ENCODE measurements at places on chromosomes 7 and 10.
A peak's percentile ranks its signal among the peaks of the same experiment; 100 is the strongest.

DNA sequence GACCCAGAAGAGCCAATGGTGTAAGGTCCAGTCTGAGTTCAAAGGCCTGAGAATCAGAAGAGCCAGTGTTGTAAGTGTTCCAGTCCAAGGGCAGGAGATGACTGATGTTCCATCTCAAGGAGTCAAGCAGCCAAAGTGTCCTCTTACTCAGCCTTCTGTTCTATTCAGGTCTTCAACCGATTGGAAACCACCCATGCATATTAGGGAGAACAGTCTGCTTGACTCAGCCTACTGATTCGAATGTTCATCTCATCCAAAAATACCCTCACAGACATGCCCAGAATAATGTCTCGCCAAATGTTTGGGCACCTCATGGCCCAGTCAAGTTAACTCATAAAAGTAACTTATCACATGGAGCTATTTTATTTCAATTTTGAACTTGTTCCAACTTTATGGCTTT, 2.9 kb upstream of the WDFY4 start:
- DNase-seq: no peak

- no peak for DNase-seq
These were observed 745 bp downstream of the SLC16A9 start for GRCh38 chr10:59708816-59709394.

- DNase-seq: no peak
These were observed 410.4 kb upstream of the AUTS2 start for GRCh38 chr7:69187824-69188333.

DNA sequence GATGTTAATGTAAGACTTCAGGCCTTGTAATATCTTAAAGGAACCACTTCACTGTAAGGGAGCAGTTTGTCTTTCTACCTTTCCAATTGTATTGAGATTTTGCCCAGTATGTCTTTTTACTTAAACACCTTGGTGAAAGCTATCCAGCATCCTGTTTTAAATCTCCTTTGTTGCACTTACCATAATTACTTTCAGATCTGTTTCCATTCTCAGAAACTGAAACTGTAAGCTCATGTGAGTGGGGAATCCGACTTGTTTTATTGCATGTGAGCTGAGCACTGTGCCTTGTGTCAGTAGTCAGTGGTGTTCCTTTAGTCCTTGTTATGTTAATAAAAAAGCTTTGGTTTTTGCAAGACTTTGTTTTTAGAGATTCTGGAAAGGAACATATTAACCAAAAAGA, 42.2 kb downstream of the BMPR1A start:
- DNase-seq: peak; percentile 58

- DNase-seq: no peak
These were observed 13.9 kb upstream of the PWWP2B start for GRCh38 chr10:132383101-132383500.

- DNase-seq: no peak
These were observed 604.9 kb upstream of the NRG3 start for GRCh38 chr10:81270051-81270450.

- DNase-seq: no peak
These were observed 154.4 kb downstream of the PRKG1 start for GRCh38 chr10:51228714-51229100.

DNA sequence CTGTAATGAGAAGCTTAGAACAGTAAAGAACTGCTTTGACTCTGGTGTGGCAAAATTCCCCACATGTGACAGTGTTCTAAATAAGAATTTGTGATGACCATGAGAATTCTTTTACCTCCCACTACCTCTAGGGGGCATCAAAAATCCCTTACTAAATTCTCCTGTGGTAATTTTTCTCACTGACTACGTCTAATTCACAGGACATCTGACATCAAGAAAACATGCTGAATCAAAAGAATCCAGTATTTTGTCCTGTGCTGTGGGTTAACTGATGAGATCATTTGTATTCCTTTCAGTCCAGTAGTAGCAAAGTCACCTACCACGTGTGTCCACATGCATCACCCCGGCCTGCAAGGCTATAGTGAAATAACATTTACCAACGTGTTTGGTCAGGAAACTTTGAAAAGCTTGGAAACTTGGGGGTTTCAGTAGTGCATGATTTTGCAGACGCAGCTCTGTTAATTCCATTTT, 103.8 kb downstream of the ATE1 start:
- peak; percentile 66 for DNase-seq

DNA sequence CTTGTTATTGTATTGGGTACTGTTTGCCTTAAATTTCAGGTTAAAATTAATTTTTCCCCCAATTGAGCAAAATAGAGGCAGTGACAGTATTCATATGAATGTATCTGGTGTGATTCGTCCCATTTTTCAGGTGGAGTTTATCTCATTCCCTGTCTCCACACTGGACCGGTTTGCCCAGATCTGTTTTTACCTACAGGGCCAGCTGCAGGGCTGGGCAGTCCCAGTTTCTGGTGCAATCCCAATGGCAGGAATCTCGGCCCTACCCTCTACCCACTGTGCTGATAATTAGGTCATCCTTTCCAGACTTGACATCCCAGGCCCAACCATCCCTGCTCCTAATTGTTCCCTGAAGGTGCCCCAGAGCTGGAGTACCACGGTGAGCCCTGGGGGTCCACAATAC, 49.8 kb upstream of the NFE2L3 start:
- no peak for DNase-seq

DNA sequence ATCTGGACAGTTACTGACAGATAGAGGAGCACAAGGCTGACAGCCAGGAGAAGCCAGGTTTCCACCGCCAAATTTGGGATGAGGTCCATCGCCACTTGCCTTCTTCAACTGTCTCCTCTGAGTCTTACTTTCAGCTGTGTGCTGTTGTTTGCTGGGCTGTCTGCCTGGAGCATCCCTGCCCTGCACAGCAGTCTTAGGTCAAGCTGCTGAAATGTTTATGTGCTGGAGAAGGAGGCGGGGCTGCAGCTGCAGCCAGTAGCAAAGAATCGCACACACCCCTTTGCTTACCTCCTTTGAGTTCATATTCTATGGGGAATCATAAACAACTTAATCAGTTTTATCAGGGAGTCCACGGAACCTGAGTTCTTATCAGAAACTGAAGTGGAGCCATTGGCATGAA, 20.1 kb upstream of the CYP3A5 start:
- DNase-seq: no peak

GRCh38 chr7:148050492-148051158, 539.9 kb upstream of the C7orf33 start:
- no peak for DNase-seq

GRCh38 chr7:156032973-156033372, 220.7 kb upstream of the SHH start:
- no peak for DNase-seq

DNA sequence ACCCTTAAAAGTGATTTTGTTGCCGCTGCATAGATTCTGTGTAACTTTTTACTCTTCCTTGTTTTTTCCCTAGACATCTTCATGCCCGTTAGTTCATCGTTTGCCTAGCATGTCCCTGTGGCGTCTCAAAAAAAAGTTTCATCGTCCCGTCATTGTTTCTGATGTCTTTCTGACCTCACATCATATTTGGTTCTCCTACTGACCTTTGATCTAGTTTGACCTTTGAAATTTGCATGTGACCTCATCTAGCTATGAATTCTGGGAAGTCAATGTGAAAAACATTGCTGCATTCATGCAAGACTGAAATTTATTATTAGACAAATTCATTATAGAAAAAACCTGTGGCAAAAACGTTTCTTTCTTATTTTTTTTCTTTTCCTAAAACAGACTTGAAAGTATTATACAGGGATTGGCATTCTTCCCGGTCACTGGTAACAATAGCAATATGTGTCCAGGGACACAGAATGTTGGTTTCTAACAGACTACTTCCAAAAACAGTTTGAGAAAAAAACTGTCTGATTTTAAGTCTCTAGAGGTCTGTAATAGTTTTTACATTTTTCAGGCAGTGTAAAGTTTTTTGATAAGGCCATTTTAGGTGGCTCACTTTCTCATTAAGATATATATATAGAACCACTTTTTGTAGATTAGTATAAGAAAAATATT, 280.9 kb downstream of the USP6NL start:
- DNase-seq: peak; percentile 35

DNA sequence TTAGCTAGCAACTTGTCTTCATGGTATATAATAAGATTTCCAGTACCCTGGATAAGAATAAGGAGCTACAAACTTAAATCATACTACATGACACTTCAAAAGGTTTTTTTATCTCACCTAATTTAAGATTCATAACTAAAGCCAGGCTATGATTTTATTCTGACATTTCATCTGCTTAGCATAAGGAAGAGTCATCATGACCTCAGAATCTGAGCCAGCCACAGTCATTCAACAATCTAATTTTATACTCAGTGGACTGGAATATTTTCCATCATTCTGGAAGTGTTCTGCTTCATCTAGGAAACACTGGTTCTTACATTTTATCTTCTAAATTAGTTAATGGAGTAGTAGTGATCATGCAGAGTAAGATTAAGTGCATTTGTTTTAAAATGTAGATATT, 102.1 kb upstream of the KCND2 start:
- no peak for DNase-seq

DNA sequence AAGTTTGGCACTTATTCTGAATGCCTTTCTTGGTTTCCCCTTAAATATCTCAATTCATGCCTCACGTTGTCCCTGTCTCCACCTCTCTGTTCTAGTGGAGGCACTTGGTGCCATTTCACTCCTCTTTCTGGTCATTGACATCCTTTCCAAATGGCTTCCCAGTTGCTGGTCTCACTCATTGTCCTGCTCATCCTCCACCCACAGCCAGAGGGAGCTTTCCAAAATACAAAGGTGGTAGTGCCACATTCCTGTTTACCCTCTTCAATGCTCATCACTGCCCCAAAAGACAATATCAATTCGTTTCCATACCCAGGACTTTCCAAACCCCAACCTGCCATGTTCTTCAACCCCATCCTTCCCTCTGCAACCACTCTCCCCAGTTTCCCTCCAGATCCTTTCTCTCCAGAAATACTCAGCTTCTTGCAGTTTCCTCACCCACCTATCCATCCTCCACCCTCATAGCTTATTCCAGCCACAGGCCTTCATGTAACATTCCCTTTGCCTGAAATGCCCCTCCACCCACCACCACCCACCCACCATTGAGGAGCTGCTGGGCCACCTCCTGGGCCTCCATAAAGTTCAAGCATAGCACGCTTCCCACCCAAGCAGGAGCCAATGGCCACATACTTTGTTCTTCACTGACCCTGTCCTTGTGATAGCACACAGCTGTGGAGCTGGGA, 63.1 kb upstream of the ADRB1 start:
- DNase-seq: no peak

GRCh38 chr10:96971324-96971723, 139.2 kb downstream of the LCOR start:
- DNase-seq: no peak

- no peak for DNase-seq
These were observed 174.1 kb downstream of the LRRN3 start for GRCh38 chr7:111264981-111265380.

GRCh38 chr10:17665747-17666146, 21.8 kb downstream of the STAM start:
- DNase-seq: peak; percentile 89

DNA sequence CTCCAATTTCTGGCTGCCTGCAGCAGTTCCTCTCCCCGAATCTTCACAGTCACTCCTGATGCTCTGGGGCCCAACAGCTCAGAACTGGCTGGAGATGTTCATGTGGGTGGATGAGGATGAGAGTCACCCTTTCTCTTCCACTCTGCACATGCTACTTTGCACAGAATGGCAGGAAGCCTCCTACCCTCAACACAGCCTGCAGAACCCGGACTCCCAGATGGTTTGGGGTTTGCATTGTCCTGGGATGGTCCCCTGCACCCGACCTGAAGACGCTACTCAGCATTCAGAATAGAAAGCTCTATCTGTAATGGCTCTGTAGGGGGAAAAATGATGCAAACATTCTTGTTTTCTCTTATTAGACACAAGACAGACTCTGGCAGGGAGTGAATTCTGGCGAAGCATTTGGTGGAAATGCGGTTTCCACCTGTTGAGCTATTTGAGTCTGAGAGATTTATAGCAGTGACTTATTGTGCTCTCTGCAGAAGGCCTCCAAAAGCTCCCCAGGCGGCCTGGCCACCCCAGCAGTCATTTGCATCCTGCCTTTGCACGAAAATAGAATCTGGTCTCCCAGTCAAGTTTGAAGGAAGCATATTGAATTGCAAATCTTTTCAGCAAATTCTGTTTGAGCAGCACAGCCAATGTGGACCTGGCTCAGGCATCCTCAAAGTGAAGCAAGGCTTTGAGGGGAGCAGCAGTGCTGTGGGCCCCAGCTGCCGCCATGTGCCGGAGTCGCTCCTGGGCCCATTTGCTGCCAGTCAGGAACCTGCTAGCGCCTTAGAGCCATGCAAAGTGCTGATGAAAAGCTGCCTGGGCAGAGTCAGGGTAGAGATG, 309.3 kb downstream of the TCERG1L start:
- DNase-seq: no peak

GRCh38 chr10:98419469-98420261, 4.7 kb upstream of the PYROXD2 start:
- no peak for DNase-seq

Data from astrocyte of the spinal cord (primary cell).